NCI-H1694 treated with DMSO at 0.1 percent for 48 hours (cell line): ENCODE measurements at places on chromosomes 1 and 21.

DNA sequence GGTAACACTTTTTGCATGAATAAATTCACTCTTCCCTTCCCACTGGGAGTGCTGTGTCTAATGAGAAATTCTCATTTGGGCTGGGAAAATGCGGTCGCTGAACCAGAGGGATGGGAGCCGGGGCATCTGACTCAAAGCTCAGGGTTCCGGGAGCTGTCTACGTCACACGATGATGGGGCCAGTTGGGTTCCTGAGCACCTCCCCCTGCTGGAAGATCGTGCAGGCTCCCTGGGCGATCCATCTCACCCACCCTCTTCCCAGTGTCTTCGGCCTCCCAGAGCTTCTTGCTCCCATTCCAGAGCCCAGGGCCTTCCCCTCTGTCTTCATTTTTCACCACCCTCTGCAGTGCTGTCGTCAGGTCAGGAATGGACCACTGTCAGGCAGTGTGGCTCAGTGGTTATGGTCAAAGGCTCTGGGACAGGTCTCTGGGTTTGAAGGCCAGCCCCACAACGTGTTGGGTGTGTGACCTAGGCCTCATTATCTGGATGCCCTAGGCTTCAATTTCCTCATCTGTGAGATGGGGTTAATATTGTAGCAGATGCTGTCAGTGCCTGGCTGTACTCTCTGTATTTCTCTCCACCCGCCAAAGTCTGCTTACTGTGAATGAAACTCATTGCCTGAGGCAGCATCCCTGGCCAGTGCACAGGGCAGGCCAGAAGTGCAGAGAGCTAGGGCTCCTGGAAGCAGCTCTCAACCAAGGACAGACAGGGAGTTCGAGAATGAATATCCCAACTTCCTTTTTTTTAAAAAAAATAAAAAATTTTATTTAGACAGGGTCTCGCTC is 31.8 kb downstream of the IGSF21 start:
- no peak for DNase-seq

DNA sequence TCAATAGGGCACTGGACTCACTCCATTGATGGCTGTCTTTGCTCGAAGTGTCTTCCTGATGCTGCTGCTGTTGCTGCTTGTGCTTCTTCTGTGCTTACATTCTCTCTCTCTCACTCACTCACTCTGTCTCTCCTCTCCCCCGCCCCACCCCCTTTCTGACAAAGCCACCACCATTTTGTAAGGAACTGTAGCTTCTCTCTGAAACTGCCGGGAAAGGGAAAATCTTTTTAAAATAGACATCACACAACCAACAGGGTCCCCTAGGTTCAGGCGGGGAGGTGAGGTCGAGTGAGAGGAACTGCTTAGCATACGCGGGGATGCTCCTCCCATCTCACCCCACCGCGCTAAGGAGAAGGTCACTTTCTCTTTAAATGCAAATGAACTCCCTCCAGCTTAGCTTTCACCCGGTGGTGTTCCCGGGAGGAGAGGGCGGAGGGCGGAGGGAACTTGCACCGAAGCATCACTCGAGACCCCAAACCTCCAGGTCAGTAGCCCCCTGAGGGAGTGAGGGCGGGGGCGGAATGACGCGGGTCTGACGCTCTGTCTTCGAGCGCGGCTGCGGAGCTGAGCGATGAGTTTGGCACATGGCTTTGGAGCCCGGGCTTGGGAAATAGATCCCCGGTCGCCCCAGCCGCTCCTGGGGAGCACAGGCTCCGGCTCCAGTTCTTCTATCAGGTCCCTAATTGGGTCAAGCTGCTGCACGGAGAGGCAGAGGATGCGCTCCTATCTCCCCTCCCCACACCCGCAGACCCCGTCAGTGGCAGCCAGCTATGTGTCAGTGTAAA is at the start of gene CCDC28B:
Gene CCDC28B, plus strand, starts transcription at position 370 of the 785 bp plus-strand sequence. CDS start 1,341 bp downstream, outside the sequence.
- peak; percentile 42 for DNase-seq

GRCh38 chr1:192904438-192904895 is 95.6 kb downstream of the RGS2 start:
- DNase-seq: no peak

GRCh38 chr1:178648151-178648550 is 76.9 kb upstream of the RALGPS2 start:
- DNase-seq: no peak

DNA sequence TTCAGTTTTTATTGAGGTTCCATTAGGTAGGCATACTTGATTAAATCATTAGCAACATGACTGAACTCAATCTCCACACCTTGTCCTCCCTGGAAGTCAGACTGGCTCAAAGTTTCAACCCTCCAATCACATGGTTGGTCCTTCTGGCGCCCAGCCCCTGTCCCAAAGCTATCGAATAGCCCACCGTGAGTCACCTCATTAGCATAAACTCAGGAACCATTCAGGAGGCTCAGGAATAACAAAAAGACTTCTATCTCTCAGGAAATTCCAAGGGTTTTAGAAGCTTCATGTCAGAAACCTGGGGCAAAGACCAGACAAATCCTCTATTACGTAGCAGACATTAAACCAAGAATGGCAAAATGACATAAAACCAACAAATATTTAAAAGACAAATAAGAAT is 78.6 kb downstream of the RGS2 start:
- no peak for DNase-seq

- DNase-seq: no peak
Measured at GRCh38 chr1:27318136-27318535, 3.8 kb upstream of the TMEM222 start.

- no peak for DNase-seq
Measured at GRCh38 chr1:1594602-1595260, 5.2 kb downstream of the FNDC10 start.
